GM12891 (cell line): ENCODE measurements at places on chromosomes 1 and 21.

DNA sequence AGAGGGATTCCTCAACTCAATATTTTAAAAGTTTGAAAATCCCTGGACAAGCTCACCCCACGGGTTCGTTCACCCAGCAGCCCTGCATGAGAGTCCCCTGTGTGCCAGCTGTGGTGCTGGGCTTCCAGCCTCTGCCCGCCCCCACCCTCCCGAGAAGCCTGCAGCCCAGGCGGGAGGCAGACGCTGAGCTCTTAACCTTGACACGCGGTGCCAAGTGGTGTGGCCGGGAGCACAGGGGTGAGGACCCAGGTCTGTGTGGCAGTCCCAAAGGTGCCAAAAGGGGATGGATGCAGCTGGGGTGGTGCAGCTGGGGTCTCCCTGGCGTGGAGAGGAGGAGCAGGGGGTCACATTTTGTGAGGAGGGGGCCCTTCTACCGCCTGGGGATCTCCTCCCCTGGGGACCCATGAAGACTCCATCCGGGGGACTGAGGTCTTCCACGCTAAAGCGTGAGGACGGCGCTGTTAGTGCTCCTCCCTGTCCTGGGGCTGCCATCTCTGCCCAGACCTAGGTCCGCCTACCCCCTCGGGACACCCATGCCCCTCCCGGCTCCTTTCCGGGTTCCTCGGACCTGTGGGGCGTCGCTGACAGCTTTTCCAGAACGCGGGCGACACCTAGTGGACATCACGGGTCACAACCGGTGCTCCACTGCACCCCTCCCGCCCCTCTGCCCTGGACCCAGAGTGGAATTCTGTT, 12.9 kb downstream of the PLA2G2F start:
- DNase-seq, result peak; percentile 93

DNA sequence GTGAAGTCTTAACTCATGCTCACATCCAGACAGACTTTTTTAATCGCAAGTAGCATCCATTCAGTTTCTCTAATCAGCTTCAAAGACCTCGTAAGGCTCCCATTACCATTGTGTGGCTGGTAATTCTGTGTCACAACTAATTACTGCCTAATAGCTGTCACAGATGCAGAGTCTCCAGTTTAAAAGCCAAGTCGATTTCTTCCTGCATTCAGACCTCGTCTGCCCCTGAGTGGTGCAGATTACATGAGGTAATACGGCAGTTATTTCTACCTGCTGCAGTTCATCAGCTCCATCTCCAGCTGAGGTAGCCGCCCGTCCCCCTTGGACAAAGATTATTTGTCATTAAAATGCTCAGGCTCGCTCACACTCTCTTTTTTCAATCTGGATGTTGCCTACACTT, 34.4 kb upstream of the OLIG2 start:
- no peak for DNase-seq

- no peak for DNase-seq
These were observed 716.2 kb downstream of the NCAM2 start for GRCh38 chr21:21714426-21714825.

GRCh38 chr1:45604239-45604638, 19.6 kb downstream of the CCDC17 start:
- no peak for DNase-seq
